ENCODE measurements at places on chromosomes 7 and 10.

GRCh38 chr10:101686133-101686925 lies 8.6 kb downstream of the FBXW4 start:
- no peak for DNase-seq

DNA sequence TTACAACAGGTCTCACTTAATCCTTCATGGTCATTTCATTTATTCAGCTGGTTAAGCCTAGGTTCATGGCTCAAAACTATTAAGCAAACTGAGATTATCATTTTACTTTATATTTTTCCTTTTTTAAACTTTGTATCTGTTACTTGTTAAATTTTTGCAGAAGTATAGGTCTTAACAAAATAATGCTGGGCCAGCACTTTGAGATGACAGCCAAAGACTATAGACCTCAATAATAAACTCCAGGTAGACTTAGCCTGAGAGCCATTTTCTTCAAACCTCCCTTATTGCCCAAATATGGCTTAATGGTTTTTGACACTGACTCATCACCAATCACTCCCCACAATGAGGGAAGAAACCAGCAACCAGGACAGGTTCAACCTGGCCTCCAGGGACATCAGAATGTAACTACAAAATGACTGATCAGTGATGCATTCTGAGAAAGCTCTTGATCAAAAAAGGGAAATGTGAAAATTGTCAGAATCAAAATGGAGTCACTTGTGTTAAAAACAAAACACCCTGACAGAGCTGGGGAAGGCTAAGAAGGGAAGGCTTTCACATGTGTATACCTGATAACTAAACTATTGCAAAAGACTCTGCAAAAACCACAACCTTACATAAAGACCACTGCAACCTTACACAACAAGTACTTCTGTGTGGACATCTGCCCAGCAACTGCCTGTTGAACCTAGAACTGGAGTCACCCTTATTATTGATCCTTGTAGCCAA lies 2.1 kb upstream of the CCDC126 start:
- no peak for DNase-seq

DNA sequence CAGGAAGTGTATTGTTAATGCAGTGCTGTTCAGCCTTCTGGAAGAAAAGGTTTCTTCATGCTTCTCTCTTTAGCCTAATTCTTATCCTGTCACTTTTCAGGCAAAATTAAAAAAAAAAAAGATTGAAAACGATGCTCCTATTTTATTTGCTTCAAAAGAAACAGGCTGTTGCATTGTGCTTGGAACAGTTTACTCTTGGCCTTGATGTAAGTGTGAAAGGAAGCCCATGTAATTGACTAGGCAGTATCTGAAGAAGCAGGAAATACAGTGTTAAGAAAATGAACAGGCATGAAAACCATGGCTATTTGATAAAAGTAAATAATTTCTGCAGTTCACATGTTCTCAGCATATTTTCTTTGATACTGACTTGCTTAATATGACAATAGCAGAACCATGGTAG lies 40.4 kb upstream of the ATRNL1 start:
- no peak for DNase-seq

DNA sequence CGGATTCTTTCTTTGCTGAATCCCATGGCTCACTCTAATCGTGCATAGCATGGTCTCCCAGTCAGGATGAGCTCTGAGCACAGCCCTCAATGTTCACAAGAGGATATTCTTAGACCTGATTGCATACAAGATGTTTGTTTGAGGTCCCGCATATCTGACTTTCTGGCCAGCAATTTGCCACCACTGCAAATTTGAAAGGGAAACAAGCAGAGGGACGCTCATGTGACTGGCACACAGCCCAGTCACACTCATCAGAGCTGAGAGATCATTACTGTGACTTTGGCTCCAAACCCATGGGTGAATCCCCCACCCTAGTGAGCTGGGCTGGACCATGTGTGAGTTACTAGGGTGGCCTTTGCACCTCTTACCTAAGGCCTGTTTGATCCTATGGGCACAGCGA lies 9.9 kb downstream of the TAS2R41 start:
- no peak for DNase-seq

DNA sequence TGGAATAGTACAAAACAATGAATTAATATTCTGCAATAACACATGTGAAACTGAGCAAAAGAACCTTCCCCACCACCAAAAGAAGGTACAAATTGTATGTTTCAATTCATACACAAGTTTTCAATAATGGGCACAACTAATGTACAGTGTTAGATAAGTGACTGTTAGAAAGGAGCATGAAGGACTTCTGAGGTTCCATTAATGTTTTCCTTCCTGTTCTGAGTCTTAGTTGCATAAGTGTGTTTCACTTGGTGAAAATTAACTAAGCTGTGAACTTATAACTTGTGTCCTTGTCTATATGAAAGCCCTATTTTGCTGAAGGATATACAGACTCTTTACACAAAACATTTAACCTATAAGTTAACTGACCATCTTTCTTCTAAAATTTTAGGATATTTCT lies 8.2 kb downstream of the GSAP start:
- no peak for DNase-seq

Data from NCI-H1417 (cell line).